ENCODE measurements at places on chromosomes 11 and 22.

DNA sequence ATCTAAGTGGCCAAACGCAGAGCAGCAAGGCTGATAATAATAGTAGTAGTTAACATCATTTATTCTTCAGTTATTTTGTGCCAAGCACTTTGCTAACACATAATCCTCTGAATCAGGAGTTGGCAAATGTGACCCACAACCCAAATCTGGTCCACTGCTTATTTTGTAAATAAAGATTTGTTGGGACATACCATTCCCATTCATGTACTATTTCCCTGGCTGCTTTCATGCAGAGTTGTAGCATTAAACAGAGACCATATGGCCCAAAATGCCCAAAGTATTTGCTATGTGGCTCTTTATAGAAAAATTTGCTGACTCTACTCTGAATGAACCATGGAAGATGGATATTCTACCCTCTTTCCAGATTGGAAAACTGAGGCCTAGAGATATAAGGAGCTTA, 50.3 kb downstream of the COMMD9 start:
- no peak for DNase-seq

DNA sequence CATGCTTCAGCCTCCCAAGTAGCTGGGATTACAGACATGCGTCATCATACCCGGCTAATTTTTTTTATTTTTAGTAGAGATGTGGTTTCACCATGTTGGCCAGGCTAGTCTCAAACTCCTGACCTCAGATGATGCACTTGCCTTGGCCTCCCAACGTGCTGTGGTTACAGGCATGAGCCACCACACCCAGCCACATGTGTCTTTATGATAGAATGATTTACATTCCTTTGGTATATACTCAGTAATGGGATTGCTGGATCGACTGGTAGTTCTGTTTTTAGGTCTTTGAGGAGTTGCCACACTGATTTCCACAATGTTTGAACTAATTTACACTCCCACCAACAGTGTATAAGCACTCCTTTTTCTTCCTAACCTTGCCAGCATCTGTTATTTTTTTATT, 276.2 kb downstream of the METTL15 start:
- no peak for DNase-seq

DNA sequence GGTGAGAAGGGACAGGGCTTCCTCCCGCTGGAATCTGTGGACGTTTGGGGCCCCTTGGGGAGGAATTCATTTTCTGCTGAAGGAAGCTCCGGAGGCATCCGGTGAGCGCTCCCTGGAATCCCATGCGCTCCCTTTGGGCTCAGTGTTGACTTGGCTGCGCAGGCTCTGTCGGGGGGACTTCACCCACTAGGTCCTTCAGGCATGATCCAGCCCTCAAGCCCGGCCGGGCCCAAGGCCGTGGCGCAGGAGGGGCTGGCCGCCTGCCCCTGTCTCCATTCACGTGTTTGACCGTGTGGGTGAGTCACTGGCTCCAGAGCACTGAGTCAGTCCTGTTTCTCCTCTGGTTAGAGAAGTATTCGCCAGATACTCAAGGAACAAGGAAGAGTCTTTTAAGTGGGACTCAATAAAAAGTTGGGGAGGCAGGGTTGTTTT, 1.4 kb downstream of the CTTN start:
- DNase-seq = no peak

- DNase-seq = no peak
Measured at GRCh38 chr11:1879941-1880720, 11.6 kb downstream of the PRR33 start.

DNA sequence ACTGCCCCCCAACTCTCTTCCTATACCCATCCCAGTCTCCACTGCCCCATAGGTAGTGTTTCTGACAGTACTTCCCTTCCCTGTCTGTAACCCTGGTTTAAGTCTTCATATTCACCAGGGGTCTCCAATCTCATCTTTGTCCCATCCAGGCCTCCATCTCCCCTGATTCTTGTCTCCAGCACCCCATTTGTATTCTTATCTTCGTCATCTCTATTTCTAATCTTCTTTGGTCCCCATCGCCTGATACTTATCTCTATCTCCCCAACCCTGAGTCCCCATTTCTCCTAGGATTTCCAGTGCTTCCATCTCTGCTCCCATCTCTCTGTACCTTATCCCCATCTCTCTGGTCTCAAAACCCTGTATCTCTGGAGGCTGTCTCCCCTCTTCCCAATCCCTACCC, 1.8 kb downstream of the PHOX2A start:
- no peak for DNase-seq

All from GM12878 (cell line).